ENCODE measurements at places on chromosomes 16 and 17. TPM values are rescaled to one million over a fixed set of nuclear protein-coding genes. Genes with fewer than 3 reads are reported as not detected.
A peak's percentile ranks its signal among the peaks of the same experiment; 100 is the strongest.

DNA sequence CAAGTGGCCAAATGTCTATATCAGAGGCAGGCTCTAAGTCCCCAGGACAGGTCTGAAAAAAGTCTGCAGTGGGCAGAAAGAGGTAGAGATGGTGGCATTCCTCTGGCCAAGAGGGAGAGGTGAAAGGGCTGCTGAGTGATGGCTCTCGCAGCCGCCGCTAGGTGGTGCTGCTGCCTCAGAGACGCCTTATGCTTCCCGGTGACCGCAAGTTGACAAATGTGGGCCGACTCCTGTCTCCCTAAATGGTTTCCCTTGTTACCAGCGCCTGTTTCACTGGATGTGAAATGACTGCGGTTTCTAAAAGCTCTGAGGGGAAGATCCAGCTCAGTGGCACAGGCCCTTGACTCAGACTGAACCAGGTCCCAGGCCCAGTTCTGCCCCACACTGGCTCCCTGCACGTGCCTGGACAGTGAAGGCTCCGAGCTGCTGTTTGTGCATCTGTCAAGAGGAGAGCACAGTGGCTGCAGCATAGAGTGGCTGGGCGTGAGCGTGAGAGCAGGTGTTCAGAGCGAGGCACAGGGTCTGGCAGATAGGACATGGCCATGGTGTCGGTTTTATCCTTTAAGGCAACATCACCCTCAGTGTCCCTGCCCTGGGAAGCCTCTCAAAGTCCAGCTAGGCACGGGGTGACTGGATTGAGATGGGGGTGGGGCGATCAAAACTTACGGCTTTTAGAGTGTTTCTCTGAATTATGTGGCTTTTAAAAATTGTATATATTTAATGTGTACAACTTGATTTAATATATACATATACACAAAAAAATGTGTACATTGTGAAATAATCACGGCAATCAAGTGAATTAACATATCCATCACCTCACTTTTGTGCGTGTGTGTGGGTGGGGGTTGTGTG is 19.9 kb downstream of the CLEC16A start:
- H3K27ac ChIP-seq = no peak overlapping the region
- H3K4me1 ChIP-seq = no peaks in the 10 kb centered on the region
- H3K36me3 ChIP-seq = peaks cover 10% of the 10 kb centered on the region

DNA sequence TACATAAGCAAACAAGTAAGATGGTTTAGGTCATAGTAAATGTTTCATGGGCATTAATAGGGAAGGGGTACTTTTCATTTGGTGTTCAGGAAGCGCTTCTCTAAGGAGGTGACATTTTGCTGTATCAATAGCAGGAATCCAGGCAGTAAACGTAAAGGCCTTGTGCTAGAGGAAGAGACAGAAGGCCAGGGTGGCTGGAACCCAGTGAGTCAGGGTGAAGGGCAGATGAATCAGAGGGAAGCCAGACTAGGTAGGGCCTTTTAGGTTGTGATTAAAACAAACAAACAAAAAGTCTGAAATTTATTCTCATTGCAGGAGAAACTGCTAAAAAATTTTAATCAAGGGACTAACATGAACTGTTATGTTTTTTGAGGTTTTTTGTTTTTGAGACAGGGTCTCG is 6.5 kb downstream of the BMERB1 start:
- no peak for DNase-seq
- H3K4me3 ChIP-seq = no peak overlapping the region
- H3K27ac ChIP-seq = no peak overlapping the region
- H3K4me1 ChIP-seq = no peaks in the 10 kb centered on the region
- H3K27me3 ChIP-seq = no peaks in the 10 kb centered on the region

DNA sequence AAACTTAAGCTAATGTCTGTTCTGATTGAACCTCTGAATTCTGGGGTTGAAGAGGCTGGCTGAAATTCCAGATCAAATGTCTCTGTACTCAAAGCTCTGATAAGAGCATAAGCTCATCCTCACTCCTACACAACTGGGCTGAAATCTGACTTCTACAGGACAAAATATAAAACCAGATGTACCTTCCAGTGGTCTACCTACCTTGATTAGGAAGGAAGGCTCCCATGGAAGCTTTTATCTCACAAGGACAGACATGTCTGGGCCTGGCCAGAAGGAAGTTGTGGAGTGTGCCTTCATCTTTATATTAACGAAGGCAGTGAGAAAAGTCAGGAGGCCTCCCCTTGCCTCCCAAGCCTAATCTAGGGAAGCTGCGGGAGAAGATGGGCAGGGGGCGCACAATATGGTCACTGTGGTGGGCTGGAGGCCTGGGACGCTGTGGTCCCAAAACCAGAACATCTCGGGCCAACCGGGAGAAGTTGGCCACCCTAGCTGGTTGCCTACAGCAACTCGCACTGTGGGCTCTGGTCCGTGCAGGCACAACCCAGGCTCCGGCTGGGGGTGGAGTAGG is 55.6 kb upstream of the LRRC37A3 start:
- DNase-seq = no peak
- H3K27ac ChIP-seq = no peak overlapping the region
- no peaks in the 10 kb centered on the region for H3K4me1 ChIP-seq
- H3K4me3 ChIP-seq = peak overlapping the region; percentile 97

- DNase-seq = peak; percentile 36
- H3K27ac ChIP-seq = no peak overlapping the region
- peaks cover 3% of the 10 kb centered on the region for H3K36me3 ChIP-seq
- H3K27me3 ChIP-seq = peaks cover 5% of the 10 kb centered on the region
Observed at GRCh38 chr16:51113236-51114125, 37.6 kb downstream of the SALL1 start.

DNA sequence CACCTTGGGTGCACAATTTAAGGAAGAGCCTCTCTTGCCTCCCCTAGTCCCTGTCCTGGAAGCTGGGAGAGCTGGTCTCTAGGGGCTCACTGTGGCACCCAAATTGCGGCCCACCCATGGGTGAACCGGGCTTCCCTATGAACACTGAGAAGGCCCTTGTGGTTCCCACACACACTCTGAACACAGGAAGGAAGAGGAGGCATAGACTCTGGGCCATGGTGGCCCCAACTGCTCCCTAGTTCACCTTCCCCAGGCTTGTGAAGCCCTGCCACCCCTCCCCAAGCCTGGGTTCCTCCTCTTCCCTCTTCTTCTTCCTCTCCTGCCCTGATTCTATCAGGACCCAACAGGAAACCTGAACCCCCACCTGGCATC is 10.5 kb downstream of the SREBF1 start:
- H3K4me3 ChIP-seq = peak overlapping the region; percentile 63
- H3K27ac ChIP-seq = no peak overlapping the region
- no peak for DNase-seq

DNA sequence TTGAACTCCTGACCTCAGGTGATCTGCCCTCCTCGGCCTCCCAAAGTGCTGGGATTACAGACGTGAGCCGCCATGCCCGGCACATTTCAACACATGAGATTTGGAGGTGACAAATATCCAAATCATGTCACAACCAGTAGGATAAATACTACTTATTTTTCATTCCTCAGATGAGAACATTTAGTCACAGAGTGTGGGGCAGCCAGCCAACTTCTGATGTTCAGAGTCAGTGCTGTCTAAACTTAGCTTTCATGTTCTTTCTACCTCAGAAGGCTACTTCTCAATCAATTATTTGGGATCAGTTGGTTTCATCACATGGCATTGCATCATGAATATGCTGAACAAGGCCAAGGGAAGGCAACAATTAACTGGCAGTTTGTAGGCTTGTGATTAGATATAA is 134.5 kb downstream of the CDH13 start:
- no peak overlapping the region for H3K4me3 ChIP-seq
- H3K4me1 ChIP-seq = no peaks in the 10 kb centered on the region
- no peak overlapping the region for H3K27ac ChIP-seq
- no peak for DNase-seq

DNA sequence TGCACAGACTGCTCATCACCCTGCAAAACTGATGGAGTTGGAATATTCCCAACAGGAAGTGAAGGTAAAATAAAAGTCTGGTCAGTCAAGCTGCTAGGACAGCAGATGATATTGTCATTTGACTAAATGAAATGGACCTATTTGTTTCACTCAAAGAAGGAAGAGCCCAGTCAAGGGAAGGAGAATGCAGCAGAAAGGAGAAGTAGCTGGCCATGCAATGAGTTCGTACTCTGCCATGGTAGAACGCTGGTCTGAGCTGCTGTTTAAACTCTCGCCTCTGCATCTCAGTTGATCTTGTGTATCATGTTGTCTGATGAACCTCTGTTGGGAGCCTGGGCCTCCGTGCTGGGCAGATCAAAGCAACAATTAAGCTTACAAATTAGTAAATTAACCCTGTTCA is 15.6 kb upstream of the YPEL2 start:
- no peak overlapping the region for H3K27ac ChIP-seq
- no peak for DNase-seq
- no peaks in the 10 kb centered on the region for H3K27me3 ChIP-seq
- H3K4me3 ChIP-seq = no peak overlapping the region
- no peaks in the 10 kb centered on the region for H3K36me3 ChIP-seq

- H3K4me3 ChIP-seq = no peak overlapping the region
- peaks cover 3% of the 10 kb centered on the region for H3K36me3 ChIP-seq
- DNase-seq = peak; percentile 40
Observed at GRCh38 chr17:75530837-75531720, 5.6 kb downstream of the LLGL2 start.

GRCh38 chr17:386141-386876 is 33.7 kb upstream of the RPH3AL start:
- no peaks in the 10 kb centered on the region for H3K4me1 ChIP-seq
- H3K4me3 ChIP-seq = peak overlapping the region; percentile 58
- peaks cover 10% of the 10 kb centered on the region for H3K27me3 ChIP-seq

DNA sequence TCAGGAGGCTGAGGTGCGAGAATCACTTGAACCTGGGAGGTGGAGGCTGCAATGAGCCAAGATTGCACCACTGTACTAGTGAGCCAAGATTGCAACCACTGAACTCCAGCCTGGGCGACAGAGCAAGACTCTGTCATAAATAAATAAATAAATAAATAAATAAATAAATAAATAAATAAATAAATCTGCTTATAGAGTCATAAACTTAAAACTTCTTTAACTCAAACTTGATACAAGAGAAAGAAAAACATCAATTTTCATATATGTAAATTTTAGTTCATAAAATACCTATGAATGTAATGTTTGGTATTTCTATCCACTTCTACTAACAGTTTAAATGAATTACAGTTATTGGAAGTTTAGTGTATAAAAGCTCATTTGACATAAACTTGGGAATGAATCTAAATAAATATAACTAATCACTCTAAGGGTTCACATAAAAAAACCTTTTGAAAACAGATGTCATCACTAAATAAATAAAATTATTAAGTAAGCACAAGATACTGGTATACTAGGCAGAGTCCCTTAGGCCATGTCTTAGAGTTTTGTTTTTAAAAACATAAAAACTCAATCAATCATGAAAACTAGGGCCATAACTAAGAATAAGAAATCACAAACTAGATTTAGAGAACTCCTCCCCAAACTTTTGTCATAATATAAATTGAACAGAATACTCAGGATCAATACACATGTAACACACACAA is 54.1 kb downstream of the SMURF2 start:
- no peak for DNase-seq
- H3K27me3 ChIP-seq = no peaks in the 10 kb centered on the region

DNA sequence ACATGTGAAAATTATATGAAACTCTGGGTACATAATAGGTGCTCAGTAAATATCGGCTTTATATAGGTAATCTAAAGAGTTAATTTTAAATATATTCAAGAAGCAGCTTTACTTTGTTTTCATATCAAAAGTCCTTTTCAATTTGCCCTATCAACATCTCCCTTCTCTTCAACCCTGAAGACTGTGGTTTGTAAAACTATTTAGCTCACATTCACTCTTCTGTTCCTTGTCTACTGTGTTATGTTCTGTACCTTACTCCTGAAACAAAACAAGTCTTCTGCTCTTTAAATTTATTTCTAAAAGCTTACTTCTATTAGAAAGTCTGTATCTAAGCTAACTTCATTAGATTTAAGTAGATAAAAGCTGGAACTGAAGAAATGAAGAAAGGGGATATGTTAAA is 301.7 kb upstream of the PMFBP1 start:
- no peaks in the 10 kb centered on the region for H3K27me3 ChIP-seq
- H3K4me1 ChIP-seq = no peaks in the 10 kb centered on the region
- no peak overlapping the region for H3K27ac ChIP-seq
- H3K4me3 ChIP-seq = no peak overlapping the region
- DNase-seq = no peak

HSF5 gene
- not detected for total RNA-seq

KRT25 gene
- not detected for total RNA-seq

CTNS gene
- 12.8 TPM for total RNA-seq

ATP1B2 gene
- total RNA-seq = 15.4 TPM

CLEC18A gene
- 1.6 TPM for total RNA-seq

TAX1BP3 gene
- 79.2 TPM for total RNA-seq

USP6 gene
- total RNA-seq = 0.18 TPM
